ENCODE measurements at places on chromosomes 16 and 17.

- no peak for DNase-seq
Measured at GRCh38 chr16:56408379-56409098, 16.8 kb downstream of the AMFR start.

GRCh38 chr17:82047914-82048570, 3.6 kb downstream of the RFNG start:
- DNase-seq, result no peak

GRCh38 chr16:68910051-68910450, 66.7 kb downstream of the TANGO6 start:
- DNase-seq, result no peak

DNA sequence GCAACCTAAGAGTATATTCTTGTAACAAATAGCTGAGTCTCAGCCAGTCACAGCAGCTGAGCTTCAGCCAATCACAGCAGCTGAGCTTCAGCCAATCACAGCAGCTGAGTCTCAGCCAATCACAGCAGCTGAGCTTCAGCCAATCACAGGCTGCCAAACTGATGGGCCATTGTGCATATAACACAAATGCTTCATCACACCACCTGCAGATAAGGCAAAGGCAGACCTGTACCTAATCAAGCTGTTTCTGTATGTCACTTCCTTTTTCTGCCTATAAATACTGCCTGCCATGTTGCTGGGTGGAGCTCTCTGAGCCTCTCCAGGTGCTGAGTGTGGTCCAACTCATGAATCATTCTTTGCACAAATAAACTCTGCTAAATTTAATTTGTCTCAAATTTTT, 19.9 kb downstream of the MYH13 start:
- peak; percentile 2 for DNase-seq

DNA sequence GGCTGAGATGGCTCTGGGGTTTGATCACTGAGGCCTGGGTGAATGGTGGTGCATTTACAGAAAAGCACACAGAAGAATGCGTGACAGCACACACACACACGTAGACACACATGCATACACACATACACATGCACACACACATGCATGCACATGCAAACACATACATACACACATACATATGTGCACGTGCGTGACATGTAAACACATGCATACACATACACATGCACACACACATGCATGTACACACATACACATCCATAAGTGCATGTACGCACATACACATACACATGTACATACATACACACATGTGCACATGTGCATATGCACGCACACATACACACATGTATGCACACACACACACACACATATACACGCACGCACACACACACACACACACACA, 108.4 kb downstream of the AIPL1 start:
- no peak for DNase-seq

- no peak for DNase-seq
Measured at GRCh38 chr17:72860778-72861177, 231.7 kb downstream of the SLC39A11 start.

DNA sequence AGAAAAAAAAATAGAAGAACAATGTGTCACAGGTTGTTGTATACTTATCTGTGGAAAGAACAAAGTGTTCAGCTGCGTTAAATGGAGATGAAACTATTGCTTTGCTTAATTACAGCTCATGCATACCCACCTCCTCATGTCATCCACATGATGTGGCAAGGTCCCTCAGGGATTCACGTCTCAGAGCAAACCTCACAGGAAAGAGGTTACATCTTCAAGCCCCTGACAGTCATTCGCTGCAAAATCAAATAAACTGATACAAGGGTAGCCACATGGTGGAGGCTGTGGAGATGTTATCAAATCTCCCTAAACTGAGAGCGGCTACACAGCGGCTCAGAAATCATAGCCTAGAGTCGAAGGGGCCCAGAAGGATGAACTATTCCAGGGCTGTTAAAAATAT, 21.1 kb downstream of the GINS3 start:
- DNase-seq, result no peak

GRCh38 chr16:85484347-85485300, 128.5 kb upstream of the GSE1 start:
- DNase-seq, result no peak

DNA sequence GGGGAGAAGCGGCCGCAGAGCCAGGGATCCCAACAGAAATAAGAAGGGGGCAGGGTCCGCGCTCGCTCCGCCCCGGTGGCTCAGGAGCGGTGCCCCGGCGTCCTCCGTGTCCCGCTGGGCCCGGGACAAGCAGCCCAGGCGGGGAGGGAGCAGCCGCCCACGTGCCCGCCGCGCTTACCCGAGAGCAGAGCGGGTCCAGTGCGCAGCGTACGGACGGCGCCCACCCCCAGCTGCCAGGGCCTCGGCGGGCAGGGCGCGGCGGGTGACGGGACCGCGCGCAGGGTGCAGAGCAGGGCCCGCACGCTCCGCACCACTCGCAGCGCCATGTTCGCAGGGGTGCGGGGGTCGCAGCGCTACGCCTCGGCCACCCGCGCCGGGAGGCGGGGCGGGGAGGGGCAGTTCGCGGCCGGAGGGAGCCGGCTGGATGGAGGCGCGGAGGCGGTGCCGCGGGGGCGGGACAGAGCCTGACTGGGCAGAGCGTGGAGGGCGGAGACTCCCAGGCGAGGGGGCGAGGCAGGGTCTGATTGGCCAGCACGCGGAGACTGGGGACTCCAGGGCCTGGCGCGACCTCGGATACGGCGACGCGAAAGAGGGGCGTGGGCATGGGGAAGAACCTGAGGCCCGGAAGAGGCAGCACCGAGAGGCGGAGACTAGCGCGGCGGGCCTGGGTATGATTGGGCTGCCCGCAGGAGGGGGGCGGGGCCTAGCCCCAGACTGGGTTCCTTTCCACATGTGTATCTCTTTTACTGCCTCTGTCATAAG, at the start of gene GCSH:
Gene GCSH, minus strand, starts transcription at position 443 of the 762 bp plus-strand sequence. Its CDS starts 117 bp downstream, at position 326.
- peak; percentile 99 for DNase-seq

GRCh38 chr17:33318241-33318640, 25.1 kb upstream of the ASIC2 start:
- DNase-seq, result no peak

DNA sequence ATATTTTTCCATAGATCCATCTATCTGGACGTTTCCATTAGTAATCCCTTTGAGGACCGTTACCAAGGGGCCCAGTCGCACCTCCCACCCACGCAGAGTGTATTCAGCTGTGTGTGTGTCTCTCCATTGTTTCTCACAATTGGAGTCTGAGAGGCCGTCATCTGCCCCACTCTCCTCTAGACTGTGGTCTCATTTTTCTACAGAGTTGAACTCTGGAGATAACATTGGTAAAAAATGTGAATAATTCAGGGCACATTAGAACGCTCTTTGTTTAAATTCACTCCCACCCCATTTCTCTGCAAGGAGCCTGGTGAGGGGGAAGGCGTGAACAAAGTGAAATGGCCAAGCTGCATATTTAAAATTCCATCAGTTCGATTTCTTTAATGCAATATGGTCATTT, 333.1 kb upstream of the MAF start:
- no peak for DNase-seq

GRCh38 chr16:72901000-72901627, 146.8 kb downstream of the ZFHX3 start:
- no peak for DNase-seq

DNA sequence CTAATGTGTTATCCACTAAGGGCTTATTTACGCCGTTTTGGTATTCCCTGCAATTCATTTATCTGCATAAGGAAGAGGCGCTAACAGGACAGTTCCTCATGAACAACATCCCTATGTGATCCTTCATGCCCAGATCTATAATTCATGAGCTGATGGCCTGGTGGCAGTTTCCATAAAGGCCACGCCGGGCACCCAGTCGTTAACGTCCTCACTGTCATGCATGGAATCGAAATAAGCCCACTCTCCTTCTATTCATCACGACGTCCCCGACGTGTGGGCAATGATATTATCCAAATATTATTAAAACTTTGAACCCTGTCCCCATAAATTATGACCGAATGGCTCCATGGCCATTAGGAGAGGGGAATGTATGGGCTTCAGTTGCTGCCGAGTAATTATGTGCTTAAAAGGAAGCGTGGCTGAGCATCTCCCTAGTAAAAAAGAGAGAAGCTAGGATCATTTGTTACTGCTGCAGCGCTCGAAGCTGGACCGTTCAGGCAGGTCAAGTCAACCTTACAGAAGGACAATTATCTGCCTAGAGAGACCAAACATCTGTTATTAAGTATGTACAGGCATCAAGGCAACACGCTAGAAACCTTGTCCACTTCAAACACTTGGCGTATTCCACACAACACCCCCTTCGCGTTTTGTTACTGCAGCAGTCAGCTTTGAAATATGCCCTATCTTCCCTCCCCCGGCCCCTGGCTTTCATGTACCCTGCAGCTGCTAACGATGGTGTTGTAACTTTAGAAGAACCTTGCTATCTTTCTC, 94.0 kb upstream of the SALL1 start:
- no peak for DNase-seq

DNA sequence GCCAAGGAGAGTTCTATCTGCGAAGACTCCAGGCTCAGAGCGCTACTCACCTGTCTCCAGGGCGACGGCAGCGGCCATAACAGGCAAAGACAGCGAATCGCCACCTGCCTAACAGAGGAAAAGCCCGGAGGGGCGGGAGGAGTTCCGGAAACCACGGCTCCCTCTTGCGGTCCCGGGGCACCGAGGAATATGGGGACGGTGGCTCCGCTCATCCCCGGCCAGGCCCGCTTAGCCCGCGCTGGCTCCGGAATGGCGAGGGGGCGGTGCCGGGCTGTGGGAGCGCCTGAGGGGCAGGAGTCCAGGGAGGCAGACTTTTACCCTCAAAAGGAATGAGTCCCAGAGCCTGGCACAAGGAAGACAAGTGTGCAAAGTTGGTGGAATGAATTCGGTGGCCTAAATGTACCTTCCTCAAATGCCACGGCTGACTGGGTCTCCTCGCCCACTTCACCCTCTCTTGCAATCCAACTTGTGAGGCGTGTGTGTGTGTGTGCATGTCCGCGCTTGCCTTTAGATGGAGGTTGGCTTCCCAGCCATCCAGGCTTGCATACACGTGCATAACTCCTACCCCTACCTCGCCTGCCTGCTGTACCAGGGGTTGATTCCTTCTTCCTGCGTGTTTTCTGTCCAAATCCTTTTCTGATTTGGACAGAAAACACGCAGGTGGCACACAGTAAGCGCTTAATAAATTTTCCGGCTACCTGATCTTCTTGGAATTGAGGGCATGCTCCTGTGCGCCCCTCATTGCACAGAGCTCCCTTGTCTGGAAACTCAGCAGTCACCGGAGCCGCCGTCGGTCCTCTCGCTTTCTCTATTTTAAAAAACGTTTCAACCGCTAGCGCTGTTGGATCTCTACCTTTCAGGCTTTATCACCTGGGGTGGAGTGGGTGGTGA, 3.5 kb downstream of the C17orf100 start:
- DNase-seq, result no peak

DNA sequence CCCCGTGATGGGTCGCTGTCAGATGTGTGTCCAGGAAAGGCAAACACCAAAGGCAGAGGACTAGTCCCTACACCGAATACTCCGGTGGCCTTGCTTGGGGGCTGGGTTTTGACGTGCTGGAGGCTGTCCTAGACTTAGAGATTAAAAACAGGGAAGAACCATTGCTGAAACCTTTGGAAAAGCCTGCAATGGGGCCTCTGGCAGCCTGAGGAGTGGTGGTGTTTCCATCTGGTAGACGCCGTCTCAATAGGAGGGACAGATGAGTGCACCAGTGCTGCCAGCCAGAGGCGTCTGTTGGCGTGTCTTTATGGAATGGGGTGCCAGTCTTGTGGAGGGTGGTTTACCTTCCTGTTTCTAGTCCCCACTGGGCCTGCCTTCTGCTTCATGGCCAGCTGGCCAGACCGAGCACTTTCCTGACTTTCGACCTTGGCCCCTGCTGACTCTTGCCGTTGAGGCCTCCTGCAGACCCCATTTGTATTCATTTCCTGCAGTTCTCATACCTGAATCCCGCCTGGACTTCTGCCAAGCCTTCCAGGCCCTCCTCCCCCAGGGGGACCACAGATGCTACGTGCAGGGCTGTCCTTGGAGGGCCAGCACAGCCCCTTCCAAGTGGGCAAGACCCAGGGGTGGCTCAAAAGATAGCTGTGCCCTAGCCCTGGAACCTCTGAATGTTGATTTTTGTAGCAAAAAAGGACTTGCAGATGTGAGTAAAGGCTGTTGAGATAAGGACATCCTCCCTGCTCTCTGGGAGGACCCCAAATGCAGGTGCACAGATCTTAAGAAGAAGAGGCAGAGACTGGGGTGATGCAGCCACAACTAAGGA, 1.9 kb upstream of the DNASE1 start:
- DNase-seq, result no peak

- DNase-seq, result no peak
Measured at GRCh38 chr17:37836593-37836992, 87.6 kb upstream of the TBC1D3K start.

DNA sequence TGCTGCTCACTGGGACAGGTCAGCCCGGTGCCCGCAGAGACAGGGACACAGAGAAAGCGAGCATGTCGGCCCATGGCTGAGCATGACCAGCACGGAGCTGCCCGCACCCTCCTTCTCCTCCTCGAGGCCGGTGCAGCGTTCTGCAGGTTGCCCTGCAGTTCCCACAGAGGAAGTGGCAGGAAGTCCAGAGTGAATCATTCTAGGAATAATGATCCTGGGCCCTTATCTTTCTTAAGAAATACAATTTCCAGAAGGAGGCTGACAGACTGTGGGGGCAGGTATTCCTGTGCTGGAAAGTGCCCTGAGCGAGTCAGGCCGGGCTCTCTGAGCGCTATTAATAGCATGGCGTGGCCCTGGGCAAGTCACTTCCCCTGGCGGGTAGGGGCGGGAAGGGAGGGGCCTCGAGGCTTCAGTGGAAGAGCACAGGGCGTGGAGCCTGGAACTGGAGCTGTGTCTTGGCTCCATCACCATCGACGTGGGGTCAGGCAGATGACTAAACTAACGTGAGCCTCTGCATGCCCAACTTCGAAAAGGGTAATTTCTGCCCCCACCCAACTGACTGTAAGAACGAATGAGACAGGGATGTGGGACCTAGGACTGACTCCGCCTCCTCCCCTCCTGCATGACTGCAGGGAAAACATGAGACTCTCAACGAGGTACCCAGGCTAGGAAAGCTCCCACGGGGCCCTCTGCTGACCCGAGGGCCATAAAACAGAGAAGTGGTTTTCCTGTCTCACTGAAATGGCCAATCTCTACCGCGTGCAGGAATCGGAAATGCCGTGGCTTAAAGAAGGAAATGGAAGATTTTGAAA, 9.8 kb downstream of the TMEM204 start:
- DNase-seq, result peak; percentile 30

DNA sequence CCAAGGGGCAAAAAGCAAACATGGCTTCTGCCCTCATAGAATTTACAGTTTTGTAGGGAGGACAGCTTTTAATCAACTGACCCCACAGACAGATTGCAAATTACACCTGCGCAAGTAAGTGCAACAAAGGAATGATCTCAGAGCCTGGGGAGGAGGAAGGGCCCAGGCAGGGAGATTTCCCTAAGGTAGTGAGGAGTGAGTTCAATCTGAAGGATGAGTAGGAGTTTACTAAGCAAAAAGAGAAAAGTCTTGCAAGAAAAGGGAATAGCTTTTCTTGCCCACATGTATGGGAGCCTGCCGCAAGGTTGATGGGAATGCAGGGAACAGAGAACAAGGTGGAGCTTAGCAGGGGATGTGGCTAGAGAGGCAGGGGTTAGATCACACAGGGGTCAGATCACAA, 1.6 kb upstream of the SOCS7 start:
- DNase-seq, result no peak

All from GM12865 (cell line).